ENCODE measurements at places on chromosomes 5 and 9.
A peak's percentile ranks its signal among the peaks of the same experiment; 100 is the strongest.

DNA sequence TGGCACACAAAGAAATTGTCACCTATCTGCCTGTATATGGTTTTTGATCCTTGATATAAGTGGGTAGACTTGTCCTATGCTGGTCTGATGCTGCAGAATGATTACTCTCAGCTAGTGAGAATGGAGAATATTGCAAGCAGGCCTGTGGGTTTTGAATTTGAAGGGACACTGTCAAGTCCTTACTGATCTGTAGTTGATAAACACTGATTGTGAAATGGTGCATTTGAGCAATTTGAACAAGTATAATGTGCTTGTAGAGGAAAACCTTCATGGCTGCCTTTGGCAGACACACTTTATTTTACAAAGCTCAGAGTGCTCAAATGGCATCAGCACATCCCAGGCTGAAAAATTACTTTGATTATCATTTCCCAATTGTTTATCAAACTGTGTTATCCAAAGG, 9.3 kb downstream of the ENTREP1 start:
- DNase-seq: no peak

GRCh38 chr5:97726106-97726505, 543.1 kb upstream of the RIOK2 start:
- DNase-seq: no peak

DNA sequence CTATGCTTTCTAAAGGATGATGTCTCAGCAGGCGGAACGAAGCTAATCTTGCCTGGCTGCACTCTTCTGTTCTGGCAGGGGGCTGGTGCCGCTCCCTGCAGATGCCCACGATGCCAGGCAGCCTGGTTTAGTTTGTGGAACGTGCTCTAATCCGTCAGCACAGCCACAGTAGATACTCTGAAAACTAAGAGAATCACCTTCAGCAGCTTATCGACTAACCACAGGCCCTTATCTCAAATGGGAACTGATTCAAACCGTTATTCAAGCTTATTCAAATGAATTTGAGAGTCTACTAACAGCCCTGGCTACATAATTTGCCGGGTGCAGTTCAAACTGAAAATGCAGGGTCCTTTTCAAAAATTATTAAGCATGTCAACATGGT, 246.6 kb upstream of the ANKRD55 start:
- DNase-seq: no peak

GRCh38 chr5:77869116-77869798, 93.1 kb upstream of the TBCA start:
- DNase-seq: no peak

GRCh38 chr9:137326445-137327065, 24.5 kb upstream of the NRARP start:
- DNase-seq: no peak

DNA sequence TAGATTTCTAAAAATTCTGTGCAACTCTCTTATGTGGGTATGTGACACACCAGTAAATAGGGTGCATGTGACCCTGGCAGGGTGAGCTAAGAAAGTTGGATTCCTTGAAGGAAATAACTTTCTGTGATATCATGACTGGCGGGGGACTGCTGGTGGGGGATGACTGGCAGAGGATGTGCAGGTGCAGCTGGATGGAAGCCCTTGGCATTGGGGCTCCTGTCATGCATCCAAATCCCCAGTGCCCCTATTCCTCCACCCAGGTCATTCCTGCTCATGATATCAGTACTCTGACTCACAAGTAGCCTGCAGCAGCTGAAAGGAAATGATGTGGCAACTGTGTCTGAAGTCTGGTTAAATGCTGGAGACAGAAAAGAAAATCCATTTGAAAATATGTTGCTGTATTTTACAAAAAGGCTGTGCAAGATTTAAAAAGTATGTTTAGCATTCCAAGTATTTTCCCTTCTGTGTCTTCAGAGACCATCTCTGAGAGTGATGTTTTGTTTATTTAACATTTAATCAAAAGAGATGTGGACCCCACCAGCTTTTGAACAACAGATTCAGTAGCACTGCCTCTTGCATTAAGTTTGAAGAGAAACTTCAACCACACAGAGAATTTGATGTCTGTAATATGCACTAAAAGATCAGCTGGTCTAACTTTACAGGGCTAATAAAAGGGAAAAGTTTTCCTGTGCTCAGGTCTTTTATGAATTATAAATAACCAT, 17.9 kb upstream of the ZSWIM6 start:
- DNase-seq: peak; percentile 94

DNA sequence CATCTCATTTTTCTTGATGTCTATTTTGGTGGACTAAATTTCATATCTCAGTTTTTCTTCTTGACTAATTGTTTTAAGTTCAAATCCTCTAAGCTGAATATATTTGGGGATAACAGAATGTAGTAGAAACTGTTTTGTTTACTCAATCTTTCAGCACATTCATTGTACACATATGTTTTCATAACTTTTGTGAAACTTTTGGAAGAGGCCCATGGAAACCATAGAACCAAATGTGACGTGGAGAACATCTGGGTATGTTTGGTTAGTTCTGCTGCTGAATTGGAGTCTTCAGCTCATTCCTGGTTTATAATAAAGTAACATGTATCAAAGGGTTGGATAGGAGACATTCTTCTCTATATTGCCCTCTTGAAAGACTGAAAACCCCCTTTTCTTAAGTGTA, 88.4 kb downstream of the CCDC171 start:
- DNase-seq: peak; percentile 1

DNA sequence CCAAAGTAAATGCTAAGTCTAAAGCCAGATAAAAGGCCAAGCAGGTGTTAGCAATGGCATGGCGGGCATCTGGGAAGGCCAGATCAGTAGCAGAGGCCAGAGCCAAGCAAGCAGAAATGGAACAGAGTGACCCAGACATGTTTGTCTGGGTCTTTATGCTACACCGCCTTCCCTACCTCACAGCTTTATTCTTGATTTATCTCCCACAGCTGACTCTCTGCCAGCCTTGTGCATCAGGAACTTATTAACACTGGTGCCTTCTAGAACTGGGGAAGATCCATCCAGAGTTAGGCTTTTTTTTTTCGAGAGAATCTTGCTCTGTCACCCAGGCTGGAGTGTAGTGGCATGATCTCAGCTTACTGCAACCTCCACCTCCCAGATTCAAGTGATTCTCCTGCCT, 112.5 kb upstream of the SLC44A1 start:
- peak; percentile 14 for DNase-seq

GRCh38 chr5:51377151-51378060, 5.8 kb upstream of the ISL1 start:
- DNase-seq: no peak

DNA sequence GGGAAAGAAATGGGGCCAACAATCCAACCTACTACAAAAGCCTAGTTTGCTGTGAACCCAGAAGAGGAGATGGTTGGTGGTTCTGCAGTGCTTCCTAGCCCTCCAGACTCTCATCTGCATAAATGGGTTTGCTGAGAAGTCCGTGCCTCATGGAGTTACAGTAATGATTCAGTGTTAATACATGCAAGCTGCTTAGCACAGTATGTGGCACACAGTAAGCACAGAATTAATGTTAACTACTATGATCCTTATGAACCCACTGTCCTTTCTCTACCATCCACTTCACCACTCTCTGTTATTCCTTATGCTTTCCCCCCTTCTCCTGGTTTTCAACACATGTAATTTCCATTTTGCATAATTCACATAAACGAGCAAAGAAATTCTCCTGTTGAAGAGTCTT, 100.0 kb downstream of the ACTBL2 start:
- DNase-seq: no peak

DNA sequence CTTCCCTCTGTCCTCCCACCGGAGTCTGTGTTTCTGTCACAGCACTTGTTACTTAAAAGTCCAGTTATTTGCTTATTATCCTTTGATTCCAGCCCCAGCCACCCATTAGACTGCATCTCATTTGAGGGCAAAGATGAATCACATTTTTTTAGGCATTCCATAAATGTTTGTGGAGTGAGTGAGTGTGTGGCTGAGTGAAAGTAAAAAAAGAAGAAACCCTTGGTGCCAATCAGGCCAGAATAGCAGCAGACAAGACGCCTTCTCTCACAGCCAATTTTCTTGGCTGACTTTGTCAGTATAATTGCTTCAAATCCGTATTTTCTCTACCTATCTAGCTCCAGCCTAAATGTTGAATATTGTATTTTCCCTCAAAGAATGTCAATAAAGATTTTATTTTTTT, 613.0 kb upstream of the WWC1 start:
- no peak for DNase-seq

DNA sequence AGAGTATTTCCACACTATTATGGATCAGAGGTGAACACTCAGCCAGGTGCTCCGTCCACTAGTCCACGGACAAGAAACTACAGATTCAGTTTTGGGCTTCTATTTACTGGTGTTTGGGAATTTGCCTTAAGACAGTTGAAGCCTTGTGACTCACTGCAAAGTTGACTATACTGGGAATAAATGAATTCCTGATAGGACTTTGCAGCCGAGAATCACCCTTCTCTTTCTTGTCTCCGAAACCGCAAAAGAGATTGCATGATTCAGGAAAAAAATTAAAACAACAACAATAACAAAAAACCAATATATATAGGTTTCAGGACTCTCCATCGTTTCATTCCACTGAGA, 716 bp downstream of the TMEM171 start:
- DNase-seq: no peak

DNA sequence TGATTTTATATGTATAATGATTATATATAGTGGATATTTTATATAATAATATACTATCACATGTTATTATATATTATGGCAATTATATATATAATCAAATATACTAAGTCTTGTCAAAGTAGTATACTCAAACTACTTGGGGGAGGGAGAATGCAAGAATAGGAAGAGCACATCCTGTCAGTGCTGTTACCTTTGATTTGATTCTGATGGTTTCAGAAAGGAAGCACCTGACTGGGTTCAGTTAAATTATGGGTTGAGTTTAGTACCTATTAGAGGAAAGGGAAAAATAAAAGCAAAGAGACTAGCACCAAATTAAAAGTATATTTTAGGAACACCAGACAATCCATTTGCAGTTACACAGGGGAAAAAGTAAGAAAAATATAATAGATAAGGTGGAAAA, 107.6 kb downstream of the GRIA1 start:
- DNase-seq: no peak
